Activated naive CD4-positive, alpha-beta T cell treated with anti-CD3 and anti-CD28 coated beads, Interleukin-2, amount 50 U/mL, for 72 hours (primary cell): ENCODE measurements at places on chromosomes 3 and 15.
A peak's percentile ranks its signal among the peaks of the same experiment; 100 is the strongest.

DNA sequence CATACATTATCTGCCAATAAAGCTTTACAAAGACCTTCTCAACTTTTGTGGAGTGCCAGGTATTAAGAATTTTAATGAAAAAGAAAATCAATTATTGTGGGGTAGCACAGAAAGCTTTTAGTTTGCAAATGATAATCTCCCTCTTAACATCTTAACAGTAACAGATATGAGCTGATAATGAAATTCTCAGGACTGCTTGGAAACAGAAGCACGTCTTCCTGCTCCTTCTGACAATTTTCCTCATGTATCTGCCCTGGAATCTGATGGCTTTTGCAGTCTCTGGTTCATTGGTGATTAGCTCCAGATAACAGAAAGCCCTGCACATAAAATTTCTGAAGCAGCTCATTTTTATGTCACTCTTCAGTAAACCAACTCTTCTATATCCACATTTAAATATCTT lies 432.4 kb upstream of the PDZRN3 start:
- DNase-seq: no peak

- DNase-seq: peak; percentile 19
These were observed 179.8 kb downstream of the THSD4 start for GRCh38 chr15:71294911-71295602.

GRCh38 chr15:64045774-64046420 lies 388 bp downstream of the DAPK2 start:
- DNase-seq: no peak

- DNase-seq: no peak
These were observed 38.2 kb downstream of the KLHL25 start for GRCh38 chr15:85756411-85757072.

DNA sequence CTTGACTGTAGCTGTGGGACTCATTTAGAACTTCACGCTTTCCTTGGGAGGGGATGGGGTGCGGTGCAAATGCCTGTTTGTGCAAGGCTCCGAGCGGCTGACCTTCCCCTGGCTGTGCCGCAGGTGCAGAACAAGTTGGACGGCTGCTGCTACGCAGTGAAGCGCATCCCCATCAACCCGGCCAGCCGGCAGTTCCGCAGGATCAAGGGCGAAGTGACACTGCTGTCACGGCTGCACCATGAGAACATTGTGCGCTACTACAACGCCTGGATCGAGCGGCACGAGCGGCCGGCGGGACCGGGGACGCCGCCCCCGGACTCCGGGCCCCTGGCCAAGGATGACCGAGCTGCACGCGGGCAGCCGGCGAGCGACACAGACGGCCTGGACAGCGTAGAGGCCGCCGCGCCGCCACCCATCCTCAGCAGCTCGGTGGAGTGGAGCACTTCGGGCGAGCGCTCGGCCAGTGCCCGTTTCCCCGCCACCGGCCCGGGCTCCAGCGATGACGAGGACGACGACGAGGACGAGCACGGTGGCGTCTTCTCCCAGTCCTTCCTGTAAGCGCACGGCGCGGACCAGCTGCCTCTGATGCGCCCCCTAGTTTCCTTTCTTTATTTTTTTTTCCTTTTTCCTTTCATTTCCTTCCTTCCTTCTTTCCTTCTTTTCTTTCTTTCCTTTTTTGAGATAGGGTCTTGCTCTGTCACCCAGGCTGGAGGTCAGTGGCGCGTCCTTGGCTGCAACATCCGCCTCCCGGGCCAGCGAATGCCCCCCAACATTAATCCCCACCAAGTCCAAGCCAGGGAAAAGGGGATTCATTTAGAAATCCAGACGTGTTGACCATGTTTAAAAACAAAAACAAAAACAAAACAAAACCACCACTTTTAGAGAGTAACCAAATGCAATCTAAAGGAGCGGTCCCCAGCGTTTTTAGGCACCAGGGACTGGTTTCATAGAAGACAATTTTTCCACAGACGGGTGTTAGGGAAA lies 42.7 kb downstream of the EIF2AK4 start:
- no peak for DNase-seq
